ENCODE measurements at places on chromosomes 6 and 20.

DNA sequence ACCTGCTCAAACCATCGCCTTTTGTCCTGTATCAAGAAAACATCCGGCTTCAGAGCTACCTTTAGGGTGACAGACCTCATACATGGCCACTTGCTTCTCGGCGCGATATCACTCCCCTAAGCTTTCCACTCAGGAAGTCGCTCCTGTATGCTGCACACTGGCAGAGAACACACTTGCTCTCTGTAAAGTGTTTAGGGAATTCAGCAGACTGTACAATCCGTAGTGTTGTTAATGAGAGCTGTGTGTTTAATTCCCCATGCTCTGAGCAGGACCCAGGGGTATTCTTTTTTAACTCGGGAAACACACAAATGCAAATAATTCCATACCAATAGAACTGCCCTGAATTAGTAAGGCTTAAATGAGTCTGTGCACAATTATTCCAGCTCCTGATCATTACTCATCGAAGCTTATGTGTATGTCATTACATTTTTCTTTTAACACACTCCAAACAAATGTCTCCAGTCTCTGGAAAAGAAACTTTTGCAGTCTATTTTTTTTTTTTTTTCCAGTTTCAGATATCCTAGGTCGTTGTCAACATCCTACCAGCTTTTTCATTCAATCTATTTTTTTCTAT lies 338.7 kb upstream of the ARID1B start:
- no peak for DNase-seq

- DNase-seq: no peak
Measured at GRCh38 chr6:111601886-111602285, 3.8 kb downstream of the TRAF3IP2 start.

DNA sequence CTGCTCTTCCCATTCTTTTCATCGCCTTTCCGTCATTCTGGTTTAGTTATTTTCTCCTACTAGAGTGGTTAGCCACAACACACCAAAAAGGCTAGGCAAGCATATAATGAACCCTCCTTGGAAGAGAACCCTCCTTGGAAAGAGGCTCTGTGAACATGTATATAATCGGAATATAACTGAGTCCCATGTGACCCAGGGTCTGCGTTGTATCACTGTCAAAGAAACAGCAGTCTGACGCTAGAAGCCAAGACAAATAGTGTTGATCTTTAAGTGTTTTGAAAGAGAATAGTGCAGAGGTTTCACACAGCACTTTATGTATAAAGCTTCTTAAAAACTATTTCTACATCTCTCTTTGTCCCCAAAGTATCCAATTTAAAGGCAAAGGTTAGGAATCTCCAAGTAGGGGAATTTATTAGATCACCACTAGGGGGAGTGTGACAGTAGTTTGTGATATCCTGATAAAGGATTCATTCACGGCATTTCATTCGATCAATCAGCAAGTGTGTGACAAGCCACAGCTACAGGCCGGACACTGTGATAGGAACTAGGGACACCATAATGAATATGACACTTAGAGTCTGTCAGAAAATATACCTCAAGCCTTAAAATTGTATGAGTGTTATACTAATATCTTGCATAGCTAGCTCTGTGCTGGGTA lies 395.3 kb downstream of the CD109 start:
- DNase-seq: peak; percentile 20

DNA sequence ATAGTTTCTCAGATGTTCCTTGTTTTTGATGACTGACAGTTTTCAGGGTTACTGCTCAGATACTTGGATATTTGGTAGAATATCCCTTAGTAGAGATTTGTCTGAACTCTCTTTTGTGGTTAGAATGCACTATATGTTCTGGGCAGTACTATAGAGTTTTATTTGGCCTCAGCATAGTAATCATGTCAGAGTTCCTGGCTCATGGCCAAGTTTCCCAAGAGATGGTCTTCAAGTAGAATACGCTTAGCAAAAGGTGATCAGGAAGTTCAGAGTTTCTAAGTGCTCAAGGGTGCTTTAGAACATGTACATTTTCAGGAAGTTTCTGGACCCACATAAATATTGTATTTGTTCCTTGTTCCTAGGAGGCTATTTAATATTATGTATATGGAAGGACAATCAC lies 1209.7 kb upstream of the GJE1 start:
- no peak for DNase-seq

GRCh38 chr20:19137641-19138040 lies 74.8 kb upstream of the SLC24A3 start:
- no peak for DNase-seq

All from SK-N-MC (cell line).